ENCODE measurements at places on chromosomes 2 and 18. TPM values are rescaled to one million over a fixed set of nuclear protein-coding genes. Genes with fewer than 3 reads are reported as not detected.

GRCh38 chr2:112493858-112494648 lies 12.1 kb downstream of the TTL start:
- no peak overlapping the region for H3K4me3 ChIP-seq
- peaks cover 15% of the 10 kb centered on the region for H3K4me1 ChIP-seq
- H3K27me3 ChIP-seq = no peaks in the 10 kb centered on the region
- no peaks in the 10 kb centered on the region for H3K36me3 ChIP-seq

Gene HRH4
- not detected for total RNA-seq

- H3K4me3 ChIP-seq = no peak overlapping the region
- no peaks in the 10 kb centered on the region for H3K27me3 ChIP-seq
- H3K36me3 ChIP-seq = no peaks in the 10 kb centered on the region
- H3K27ac ChIP-seq = no peak overlapping the region
Measured at GRCh38 chr2:235543851-235544688, 50.2 kb downstream of the AGAP1 start.

- H3K4me3 ChIP-seq = no peak overlapping the region
- no peak for DNase-seq
- H3K4me1 ChIP-seq = no peaks in the 10 kb centered on the region
Measured at GRCh38 chr2:225781991-225782390, 382.5 kb downstream of the NYAP2 start.

Gene LYG2
- not detected for total RNA-seq

GRCh38 chr2:121884511-121884921 lies 129.1 kb downstream of the TSN start:
- H3K27ac ChIP-seq = no peak overlapping the region
- H3K4me1 ChIP-seq = no peaks in the 10 kb centered on the region
- H3K36me3 ChIP-seq = no peaks in the 10 kb centered on the region
- H3K4me3 ChIP-seq = no peak overlapping the region

Gene KIF5C
- 13.3 TPM for total RNA-seq

- DNase-seq = no peak
- no peaks in the 10 kb centered on the region for H3K36me3 ChIP-seq
- H3K27me3 ChIP-seq = no peaks in the 10 kb centered on the region
- H3K27ac ChIP-seq = peak overlapping the region; percentile 46
- H3K4me1 ChIP-seq = peaks cover 20% of the 10 kb centered on the region
Measured at GRCh38 chr18:58393295-58393694, 235.6 kb downstream of the ALPK2 start.

DNA sequence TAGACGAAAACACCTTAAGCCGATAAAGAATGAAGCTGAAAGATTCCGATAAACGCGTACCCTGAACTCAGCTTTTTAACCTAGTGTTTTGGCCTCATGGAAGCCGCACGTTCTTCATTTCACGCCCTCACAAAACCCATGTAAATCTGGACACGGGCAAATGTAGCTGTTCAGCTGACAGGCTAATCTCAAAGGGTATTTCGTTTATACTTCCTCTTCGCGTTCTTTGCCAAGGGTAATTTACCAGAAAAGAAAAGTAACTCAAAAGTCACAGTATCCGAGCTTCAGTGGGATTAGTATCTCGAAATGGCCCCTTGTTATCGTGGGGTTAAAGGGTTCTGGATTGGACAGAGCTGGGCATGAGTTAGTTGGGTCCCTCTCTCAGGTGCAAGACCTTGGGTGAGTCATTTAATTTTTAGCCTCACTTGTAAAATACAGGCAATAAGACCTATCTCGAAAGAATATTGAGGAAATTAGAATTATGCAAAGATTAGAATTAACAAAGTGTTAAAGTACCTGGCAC lies 22.0 kb upstream of the STPG4 start:
- H3K27ac ChIP-seq = peak overlapping the region; percentile 99
- H3K4me3 ChIP-seq = peak overlapping the region; percentile 93
- H3K36me3 ChIP-seq = no peaks in the 10 kb centered on the region
- H3K27me3 ChIP-seq = no peaks in the 10 kb centered on the region
- DNase-seq = no peak

All from vagina (tissue), 2 donors.